NAMALWA (cell line): ENCODE measurements at places on chromosomes 6 and 20.
A peak's percentile ranks its signal among the peaks of the same experiment; 100 is the strongest.

DNA sequence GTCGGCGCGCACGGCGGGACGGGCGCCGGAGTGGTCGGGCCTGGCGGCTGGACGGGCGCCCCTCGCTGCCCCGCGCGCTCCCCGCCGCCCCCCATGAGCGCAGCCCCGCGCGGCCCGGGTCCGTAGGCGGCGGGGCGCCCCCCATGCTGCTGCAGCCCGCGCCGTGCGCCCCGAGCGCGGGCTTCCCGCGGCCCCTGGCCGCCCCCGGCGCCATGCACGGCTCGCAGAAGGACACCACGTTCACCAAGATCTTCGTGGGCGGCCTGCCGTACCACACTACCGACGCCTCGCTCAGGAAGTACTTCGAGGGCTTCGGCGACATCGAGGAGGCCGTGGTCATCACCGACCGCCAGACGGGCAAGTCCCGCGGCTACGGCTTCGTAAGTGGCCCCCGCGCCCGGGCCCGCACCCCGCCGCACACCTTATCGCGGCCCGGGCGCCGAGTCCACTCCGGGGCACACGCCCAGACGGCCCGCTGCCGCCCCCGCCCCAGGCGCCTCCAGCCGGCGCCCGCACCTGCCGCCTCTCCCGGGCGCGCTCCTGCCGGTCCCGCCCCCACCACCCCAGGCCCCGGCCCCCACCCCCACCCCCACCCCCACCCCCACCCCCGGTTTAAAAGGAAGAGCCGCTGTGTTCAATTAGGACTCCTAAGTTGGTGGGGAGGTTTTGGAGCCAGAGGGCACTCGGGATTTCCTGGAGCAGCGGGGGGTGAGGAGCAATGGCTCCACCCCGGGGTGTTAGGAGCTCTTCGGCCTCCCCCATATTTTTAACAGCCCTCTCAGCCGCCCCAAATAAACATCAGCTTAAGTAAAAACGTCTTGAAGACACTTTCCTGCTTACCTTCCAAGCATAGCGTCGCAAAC, 474 bp downstream of the RBM38 start:
- DNase-seq: peak; percentile 55

DNA sequence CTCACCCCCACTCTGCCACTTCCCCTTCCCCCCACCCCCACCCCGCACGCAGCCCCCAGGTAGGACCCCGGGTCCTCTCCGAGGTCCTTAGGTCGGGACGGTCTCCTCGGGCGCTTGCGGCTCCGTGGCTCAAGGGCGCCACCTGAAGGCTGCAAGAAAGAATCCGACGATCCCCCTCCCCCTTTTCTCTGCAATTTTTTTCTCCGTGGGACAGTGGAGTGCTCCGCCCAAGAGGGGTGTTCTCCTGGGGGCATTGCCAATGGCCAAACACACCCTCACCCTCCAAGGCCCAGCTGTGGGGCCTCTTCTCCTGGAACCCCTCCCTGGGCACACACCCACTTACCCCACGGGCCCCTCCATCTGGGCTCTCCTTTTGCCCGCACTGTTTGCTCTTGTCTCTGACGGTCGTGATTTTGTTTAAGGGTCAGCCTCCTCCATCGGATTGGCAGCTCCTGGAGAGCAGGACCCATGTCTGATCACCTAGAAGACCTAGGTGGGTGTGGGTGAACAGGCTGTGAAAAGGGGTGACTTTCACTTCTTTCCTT, 1.1 kb upstream of the TMEM74B start:
- DNase-seq: peak; percentile 35

- peak; percentile 55 for DNase-seq
Observed at GRCh38 chr20:49484180-49485140, 2.0 kb upstream of the KCNB1 start.

DNA sequence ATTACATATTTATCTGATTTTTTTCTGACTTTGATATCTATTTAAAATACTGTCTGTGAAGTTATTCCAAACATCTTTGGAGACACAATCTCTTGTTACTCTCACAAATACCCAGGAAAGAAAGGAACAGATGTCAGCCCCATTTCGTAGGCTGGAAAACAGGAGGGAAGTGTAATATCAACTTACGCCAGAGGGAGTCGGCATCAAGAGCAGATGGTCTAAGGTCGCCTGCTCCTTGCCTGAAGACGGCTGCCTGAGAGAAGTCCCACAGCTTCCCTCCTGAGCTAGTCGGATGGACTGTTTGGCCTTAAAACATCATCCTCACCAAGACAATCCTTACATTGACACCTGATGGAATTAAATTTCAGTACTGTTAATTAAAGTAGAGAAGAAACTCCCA, 13.4 kb downstream of the CST7 start:
- no peak for DNase-seq

DNA sequence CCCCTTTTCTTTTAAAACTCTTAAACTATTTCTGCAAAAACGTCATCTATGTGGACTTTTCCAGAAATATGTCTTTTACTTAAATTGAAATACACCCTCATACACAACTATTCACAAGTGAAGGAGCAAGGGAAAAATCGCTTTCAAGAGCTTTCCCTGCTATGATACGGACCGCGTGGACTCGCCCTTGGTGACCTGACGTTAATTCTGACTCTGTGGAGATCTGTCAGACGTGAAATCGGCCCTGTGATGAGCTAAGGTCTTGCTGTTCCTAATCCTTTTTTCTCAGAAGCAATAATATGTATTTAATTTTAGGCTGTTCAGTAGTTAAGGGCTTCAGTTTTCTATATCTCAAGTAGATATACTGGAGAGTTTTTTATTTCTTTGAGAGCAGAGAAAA, 113.6 kb downstream of the RPP40 start:
- DNase-seq: no peak

DNA sequence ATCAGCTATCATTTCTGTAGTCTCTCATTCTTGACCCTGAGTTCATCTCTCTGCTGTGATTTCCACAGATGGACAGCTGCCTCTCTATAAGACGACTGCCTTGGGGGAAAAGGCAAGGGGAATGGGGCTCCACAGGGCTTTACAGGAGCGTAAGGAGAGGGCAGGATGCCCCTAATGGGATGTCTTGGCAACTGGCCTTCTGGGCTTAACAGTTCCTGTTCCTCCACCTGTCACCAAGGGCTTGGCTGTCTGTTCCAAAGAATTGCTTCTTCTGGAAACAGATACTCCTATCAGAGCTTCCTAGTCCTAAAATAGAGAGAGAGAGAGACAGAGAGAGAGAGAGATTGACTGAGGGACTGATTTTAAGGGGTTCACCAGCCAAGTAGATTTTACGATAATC, 181.9 kb downstream of the TMEM200A start:
- DNase-seq: no peak
